Naive thymus-derived CD8-positive, alpha-beta T cell (primary cell): ENCODE measurements at places on chromosomes 12 and 14.

- DNase-seq: no peak
These were observed 216.3 kb downstream of the PHETA1 start for GRCh38 chr12:111152561-111152960.

- DNase-seq: no peak
These were observed 32.8 kb downstream of the CCER1 start for GRCh38 chr12:90922145-90922627.

- no peak for DNase-seq
These were observed 23.7 kb upstream of the HDAC7 start for GRCh38 chr12:47843226-47843980.

- DNase-seq: no peak
These were observed 160.6 kb downstream of the ZFP36L1 start for GRCh38 chr14:68632054-68632895.

- DNase-seq: no peak
These were observed 28.0 kb downstream of the VPS37B start for GRCh38 chr12:122867691-122868461.

DNA sequence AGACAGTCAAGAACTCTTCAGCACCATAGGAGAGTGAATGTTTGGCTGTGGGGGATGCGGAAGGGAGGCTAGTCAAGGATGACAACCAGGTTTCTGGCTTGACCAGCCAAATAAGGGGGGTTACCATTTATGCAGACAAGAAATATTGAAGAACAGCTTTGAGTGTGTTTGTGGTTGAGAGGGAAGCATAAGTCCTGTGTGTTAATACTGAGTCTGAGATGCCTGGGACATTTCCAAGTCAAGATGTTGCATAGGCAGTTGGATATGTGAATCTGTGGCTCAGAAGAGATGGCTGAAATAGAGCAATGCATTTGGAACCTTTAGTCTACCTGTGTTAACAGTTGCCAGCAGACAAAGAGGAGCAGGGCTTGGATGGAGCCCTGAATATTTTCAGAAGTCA is 66.1 kb downstream of the ANO6 start:
- DNase-seq: no peak

DNA sequence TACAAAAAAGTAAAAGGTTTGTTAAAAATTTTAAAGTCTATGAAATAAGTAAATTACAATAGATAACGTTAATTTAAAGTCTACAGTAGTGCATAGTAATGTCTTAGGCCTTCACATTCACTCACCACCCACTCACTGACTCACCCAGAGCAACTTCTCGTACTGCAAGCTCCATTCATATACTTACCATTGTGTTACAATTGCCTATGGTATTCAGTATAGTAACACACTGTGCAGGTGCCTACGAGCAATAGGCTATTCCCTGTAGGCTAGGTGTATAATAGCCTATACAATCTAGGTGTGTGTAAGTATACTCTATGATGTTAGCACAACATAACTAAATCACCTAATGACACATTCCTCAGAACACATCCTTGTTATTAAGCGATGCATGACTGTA is 435.3 kb upstream of the TMTC1 start:
- DNase-seq: no peak

DNA sequence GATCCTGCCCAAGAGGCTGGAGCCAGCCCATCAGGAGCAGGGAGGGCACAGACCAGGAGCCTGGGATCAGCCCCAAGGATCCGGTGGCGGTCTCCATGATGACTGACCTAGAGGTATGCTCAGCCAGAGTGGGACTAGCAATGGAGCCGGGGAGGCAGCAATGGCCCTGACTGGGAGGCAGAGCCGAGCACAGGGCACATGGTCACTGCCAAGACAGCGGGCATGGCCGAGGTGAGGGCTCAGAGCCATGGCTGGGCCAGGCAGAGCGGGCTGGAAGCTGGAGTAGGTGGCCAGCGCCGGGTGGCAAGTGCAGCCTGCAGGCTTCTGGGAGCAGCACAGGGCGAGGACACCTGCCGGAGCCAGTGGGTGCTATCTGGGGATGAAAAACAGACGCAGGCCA is 259.3 kb downstream of the BCL11B start:
- DNase-seq: no peak

DNA sequence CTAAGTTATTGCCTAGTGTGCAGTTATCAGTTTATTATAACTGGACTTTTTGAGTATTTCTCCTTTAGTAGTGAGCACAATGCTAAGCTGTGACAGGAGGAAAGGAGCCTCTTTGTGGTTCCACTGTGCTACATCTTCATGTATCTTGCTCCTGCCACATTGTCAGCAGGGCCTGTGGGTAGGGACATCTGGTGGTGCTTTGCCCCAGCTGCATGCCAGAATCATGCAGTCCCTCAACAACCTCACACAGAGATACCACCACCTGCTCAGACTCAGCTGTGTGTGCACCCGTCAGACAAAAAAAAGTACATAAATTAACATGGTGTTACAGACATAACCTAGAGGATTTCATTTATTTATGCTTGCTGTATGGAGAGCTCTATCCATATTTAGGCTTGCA is 51.1 kb downstream of the MIS18BP1 start:
- DNase-seq: no peak

DNA sequence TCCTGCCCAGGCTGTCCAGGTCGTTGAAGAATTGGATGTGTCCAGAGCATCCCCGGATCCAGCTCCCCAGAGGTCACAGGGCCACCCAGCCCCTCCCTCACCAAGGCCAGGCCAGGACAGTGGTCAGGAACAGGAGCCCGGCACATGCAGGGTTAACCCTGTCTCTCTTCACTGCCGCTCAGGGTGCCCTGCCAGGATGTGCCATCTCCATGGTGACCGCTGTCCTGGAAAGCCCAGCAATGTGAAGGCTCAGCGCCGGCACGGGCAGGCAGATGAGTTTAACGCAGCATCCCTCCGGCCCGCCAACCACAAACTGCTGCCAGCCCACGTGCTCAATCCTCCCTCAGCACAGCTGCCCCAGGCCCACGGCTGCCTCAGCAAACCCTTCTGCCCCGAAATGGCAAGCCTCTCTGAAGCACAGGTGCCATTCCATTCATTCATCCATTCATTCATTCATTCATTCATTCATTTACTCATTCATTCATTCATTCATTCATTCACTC is 4.4 kb downstream of the TMEM179 start:
- no peak for DNase-seq

- DNase-seq: no peak
These were observed 194.5 kb downstream of the PHETA1 start for GRCh38 chr12:111174251-111174960.

- DNase-seq: no peak
These were observed 29.6 kb upstream of the TBPL2 start for GRCh38 chr14:55470025-55470424.

DNA sequence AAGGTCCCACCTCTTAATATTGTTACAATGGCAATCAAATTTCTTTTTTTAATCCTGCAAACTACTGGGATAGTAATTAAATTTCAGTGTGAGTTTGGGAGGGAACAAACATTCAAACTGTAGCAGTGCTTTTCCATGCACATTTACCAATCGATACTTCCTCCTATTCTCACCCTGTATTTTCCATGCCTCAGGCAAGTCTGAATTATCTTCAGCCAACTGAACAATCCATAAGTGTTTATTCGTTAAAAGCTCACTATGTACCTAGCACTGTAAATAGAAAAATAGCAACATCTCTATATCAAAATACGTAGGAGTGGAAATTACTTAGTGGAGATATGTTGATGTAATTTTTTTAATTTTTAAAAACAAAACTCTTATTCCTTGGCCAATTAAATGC is 43.5 kb downstream of the CCDC177 start:
- DNase-seq: no peak

DNA sequence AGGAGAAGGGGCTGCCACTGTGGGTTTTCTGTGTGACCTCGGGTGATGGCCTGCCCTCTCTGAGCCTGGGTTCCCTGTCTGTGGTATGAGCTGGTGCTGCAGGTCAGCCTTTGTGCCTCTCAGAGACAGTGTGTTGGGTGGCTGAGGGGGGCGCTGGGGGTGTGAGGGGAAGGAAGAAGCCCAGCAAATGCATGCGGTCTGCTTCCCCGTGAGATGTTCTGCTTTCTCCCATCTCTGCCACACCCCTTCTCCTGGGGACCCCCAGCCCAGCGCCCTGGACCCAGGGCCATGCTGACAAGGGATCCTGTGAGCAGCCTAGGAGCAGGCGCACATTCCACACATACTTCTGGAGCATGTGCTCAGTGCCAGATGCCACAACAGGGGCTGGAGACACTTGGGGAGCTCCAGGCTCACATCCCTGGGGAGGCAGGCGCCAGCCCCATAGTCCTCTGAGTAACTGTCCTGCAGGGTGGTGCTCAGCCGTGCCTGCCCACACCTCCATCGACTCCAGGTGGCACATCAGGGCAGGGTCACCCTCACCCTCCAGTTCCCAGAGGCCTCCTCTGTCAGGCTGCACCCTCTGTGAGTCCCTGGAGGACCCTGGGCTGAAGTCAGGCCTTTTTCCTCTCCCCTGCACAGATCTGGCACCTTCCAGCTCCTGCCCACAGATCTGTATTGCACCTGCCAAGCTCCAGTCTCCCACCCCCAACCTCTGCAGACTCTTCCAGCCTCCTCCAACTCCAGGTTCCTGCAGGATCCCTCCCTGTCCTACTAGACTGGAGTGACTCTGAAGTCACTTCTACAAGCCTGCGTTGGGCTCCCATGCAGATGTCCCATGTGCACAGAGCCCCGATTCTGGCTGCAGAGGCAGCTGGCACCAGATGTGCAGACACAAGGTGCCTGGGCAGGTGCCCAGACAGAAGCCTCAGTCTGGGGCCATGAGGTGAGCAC is 205.6 kb downstream of the KIF26A start:
- DNase-seq: peak; percentile 48

DNA sequence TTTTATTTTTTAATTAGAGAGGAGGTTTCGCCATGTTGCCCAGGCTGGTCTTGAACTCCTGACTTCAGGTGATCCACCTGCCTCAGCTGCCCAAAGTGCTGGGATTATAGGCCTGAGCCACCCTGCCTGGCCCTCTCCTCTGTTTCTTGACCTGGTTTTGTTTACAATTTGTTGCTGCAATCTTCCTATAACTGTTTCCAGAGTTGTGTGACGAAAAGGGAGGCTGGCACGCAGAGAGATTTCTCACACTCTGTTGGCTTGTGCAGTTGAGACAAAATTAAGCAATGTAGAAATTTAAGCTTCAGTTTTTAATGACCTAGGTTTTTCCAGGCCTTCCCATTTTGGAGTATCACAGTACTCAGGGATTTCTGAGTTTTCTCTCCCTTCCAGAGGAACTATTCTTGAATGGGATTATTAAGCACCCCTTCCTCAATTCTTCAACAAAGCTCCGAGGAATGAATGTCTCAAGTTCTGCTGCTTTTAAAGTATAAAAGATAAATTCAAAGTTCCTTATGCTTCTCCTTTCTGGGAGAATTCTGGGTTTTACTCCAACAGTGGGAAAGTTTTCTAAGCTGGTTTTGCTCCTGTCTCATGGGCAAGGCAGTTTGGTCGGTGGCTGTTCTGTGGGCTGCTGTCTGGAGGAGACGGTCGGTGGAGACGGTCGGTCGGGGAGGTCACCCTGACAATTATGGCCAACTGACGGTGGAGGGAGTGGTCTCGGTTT is 20.4 kb upstream of the FOS start:
- DNase-seq: no peak

DNA sequence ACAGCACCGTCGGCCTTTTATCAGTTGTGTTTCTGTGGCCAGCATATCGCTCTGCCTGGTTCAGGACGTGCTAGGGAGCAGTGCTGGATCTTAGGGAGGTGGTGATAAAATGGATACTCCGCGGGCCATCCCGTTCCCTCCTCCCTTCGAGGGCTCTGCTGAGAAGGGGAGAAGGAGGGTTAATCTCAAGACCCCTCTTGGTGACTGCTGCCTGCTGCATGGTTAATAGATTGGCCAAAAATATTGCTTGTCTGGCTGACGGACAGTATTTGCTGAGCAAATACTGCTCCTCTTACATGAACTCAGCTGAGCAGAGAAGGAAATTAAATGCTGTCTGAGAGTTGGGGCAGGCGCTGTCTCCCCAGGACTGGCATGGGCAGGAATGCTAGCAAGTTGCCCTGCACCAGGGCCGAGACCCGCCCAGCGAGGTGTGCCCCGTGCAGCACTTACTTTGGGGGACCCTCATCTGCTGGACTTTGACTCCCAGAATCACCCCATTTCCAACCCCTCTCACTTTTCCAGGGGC is 1.2 kb downstream of the FBRSL1 start:
- no peak for DNase-seq

DNA sequence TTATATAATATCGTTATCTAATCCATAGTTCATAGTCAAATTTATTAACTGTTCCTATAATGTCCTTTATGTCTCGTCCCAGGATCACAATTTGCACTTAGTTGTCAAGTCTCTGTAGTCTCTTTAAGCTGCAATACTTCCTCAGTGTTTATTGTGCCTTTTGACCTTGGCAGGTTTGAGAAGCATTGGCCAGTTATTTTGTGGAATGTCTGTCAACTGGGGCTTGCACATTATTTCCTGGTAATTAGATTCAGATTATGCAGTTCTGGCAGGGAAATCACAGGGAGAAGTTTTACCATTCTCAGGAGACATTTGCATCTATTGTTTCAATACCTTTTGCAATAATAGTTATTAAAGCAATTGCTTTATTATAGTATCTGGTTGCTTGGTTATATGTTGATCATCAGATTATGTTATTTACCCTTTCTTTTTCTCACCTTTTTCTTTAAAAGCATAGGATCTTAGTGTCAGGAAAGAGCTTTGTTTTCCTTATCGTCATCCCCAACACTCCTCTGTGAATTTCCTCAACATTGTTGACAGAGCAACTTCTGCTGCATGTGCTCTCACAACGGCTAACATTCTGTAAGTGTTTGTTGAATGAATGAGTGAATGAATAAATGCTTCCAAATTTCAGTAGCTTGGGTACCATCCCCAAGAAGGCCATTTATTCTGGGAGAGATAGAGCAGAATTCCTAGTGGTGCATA is 3.7 kb upstream of the ART4 start:
- no peak for DNase-seq

- DNase-seq: no peak
These were observed 37.6 kb downstream of the SPATA7 start for GRCh38 chr14:88422919-88423650.

DNA sequence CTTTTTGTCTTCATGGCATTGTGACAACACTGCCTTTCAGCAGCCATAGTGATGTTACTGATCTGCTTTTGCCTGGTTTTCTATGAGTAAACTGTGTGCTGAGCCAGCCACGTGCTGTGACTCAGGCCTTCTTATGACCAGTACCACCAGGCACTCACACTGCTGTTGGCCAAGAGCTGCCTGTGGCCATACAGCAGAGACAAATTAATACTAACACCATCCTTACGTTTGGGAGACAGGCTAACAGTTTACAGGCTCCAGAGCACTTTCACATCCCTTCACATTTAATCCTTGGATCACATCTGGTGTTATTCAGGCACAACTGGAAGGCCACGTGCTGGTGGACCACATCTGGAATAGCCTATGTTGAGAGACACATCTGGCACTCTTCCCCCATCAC is 377.9 kb downstream of the CCDC91 start:
- no peak for DNase-seq

DNA sequence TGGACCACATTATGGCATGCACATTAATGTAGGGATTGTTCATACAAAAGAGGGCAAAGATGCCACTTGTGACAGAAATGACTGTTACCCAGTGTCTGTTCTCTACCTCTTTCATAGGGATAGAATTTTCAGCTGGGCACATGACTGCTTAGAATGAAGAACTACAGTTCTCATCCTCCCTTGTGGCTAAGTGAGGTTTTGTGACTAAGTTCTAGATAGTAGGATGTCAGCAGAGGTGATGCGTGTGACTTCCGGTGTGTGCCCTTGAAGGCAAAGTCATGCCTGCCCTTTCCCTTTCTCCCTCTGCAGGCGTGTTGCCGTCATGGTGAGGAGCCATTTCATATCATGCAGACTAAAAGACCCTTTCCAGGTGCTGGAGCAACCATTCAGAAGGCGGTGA is 99.3 kb downstream of the CACNA1C start:
- DNase-seq: no peak

GRCh38 chr12:97461553-97461952 is 1.1 kb upstream of the RMST start:
- DNase-seq: no peak

- no peak for DNase-seq
These were observed 71.7 kb downstream of the TGFB3 start for GRCh38 chr14:75910048-75910447.
